ENCODE measurements at places on chromosomes 4 and X. TPM values are rescaled to one million over a fixed set of nuclear protein-coding genes. Genes with fewer than 3 reads are reported as not detected.

USP51 gene
- 4.3 TPM for total RNA-seq

CCKAR gene
- total RNA-seq = not detected

USP26 gene
- not detected for total RNA-seq

ADGRL3 gene
- 3.7 TPM for total RNA-seq

IGFBP7 gene
- total RNA-seq = 1,624 TPM

ARAP2 gene
- 0.12 TPM for total RNA-seq

BRS3 gene
- total RNA-seq = not detected

CSAG3 gene
- not detected for total RNA-seq

FAM236C gene
- not detected for total RNA-seq

PGAM4 gene
- not detected for total RNA-seq
